ENCODE measurements at places on chromosomes 11 and 22.
A peak's percentile ranks its signal among the peaks of the same experiment; 100 is the strongest.

GRCh38 chr22:48650323-48651035, 1177.2 kb downstream of the BRD1 start:
- DNase-seq = no peak

DNA sequence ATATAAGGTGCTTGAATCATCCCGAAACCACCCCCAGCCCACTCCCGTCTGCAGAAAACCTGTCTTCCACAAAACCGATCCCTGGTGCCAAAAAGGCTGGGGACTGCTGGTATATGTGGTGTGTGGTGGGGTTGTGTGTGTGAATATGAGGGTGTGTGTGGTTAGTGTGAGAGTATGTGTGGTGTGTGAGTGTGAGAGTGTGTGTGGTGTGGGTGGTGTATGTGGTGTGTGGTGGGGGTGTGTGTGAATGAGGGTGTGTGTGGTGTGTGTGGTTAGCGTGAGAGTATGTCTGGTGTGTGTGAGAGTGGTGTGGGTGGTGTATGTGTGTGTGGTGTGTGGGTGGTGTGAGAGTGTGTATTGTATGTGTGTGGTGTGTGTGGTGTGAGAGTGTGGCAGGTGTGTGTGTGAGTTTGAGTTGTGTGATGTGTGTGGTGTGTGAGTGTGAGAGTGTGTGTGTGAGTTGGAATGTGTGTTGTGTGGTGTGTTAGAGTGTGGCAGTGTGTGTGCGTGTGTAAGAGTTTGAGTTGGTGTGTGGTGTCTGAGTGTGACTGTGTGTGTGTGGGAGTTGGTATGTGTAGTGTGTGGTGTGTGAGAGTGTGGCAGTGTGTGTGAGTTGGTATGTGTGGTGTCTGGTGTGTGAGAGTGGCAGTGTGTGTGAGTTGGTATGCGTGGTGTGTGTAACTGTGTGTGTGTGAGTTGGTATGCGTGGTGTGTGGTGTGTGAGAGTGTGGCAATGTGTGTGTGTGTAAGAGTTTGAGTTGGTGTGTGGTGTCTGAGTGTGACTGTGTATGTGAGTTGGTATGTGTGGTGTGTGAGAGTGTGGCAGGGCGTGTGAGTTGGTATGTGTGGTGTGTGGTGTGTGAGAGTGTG, 6.5 kb downstream of the UPK3A start:
- no peak for DNase-seq

- DNase-seq = no peak
These were observed 2.7 kb downstream of the NEAT1 start for GRCh38 chr11:65425105-65425970.

DNA sequence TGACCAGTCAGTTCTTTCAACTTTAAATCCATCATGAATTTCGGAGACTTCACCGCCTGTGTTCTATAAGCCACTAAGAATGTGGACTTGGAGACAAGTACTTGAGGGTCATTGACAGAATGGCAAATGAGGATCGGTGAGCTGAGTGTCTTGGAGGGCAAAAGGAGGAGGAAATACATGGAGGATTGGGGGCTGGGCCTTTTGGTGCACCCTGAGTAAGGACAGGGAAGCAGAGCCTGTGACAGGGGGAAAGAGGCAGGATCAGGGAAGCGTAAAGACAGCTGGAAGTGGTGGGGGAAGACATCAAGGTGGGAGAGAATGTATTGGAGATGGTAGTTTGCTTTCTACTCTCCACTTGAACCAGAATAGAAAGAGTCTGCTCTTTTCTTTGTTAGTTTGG, 70.4 kb upstream of the MTMR2 start:
- no peak for DNase-seq

- peak; percentile 89 for DNase-seq
These were observed 5.4 kb downstream of the TRABD start for GRCh38 chr22:50190941-50191741.

DNA sequence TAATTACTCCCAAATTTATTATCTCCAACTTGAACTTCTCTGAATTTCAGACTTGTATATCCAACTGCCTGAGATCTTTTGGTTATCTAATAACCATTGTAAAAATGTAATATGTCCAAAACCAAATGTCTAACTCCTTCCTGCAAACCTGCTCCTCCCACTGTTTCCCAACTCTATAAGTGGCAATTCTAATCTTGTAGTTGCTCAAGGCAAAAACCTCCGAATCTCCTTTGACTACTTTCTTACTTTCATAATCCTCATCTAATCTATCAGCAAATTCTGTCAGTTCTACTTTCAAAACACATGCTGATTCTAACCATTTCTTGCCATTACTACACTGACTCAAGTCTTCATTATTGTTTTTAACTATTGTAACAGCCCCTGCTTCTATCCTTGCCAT, 55.7 kb downstream of the FAM168A start:
- no peak for DNase-seq

DNA sequence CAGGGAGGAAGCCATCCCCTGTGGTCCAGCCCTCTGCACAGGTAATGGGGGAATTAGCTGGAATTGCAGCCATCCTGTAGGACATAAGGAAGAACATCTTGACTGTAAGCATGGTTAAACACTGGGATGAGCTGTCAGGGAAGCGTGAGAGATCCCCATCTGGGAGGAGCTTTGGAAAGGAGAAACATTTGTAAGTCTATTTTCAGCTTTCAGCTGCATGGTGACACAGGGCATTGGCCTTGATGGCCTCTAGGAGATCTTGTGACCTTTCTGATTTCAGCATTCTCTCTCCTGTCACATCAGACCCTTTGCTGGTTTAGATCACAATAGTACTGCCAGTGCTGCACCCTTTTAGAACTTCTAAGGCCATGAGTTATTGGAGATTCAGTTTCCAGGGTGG, 47.1 kb downstream of the BCR start:
- DNase-seq = no peak

DNA sequence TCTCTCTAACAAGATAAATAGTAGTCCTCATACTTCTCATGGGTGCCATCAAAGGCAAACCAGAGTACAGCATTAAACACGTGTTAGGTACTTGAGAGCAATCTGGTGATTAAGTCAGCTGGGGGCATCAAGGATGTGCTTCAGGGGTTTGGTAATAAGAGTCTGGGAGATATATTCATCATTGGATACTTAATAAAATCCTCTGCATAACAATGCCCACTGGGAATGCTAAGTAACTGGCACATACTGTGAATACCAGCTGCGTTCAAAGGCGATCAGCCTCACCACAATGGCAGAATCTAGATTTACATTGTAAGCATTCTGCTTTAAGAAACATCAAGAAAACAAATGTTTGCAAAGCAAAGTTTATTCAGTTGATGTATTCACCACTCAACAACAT, 268.6 kb upstream of the PITPNB start:
- no peak for DNase-seq

DNA sequence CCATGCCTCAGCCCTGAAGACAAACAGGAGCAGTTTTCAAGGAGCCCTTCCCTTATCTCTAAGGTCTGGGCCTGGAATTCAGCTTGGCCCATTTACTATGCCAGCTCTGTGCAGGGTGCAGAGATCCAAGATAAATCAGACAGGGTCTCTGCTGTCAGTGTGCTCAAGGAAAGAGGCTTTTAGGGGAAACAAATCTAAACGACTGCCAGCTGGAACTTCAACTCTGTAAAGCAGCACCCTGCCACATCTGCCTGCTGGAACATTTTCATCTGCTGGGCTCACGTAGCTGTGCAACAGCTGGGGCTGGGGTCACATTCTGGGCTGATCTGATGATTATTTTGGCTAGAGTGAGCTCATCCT, 19.8 kb upstream of the EHF start:
- DNase-seq = no peak

DNA sequence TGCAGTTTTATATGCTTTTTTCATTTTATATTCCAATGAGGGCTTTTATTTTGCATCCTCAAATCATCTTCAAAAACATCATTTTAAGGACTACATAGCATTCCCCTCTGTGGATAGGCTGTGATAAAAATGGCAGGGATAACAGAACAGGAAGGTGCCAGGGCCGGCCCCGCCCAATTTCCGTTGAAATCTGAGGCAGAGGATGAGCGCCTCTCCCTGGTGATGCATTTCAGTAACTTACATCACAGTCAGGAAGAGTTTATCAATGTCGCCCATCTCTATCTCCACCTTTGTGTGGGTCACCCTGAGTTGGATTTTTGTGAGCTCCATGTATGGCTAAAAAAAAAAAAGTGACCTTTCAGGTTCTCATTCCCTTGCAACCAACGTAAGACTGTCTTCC, 201.6 kb downstream of the DSCAML1 start:
- DNase-seq = no peak

DNA sequence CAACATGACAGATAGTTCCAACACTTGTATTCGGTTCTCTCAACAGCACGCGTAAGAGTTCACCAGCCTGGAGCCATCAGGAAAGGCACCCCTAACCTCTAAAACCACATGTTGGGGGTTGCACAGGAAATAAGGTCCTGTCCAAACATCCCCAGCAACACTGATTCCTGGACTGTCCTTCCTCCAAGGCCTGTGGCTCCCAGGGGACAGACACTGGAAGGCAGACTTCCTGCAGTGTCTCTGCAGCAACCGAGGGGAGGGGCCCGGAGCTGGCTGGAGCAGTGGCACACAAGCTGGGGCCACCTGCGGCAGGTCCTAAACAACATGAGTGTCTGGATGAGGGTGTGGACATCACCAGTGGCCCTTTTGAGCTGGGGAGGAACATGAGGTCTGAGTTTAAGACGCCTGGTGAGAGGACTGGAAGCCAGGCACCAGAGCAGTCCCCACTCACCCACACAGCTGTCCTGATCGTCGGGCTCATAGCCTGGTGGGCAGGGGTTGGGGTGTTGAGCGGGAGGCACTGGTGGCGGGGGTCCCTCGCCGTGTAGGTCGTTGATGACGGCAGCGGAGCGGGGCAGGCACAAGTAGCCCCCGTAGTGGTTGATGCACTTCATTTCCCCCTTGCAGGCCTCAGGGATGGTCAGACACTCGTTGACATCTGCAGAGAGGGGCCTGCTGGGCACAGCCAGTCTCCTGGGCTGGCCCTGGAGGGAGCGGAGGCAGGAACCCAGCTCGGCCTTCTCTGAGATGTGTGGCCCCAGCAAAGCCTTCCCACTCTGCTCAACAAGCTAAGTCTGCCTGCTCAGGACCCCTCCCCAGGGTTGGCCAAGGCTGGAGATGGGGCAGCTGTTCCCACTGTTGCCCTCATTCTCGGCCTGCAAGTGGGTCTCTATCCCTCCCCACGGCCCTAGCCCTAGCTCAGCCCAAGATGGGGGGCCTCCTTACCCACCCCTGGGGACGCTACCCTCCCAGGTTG, 1.6 kb downstream of the EFEMP2 start:
- DNase-seq = no peak

GRCh38 chr22:43634316-43634715, 177.8 kb downstream of the EFCAB6 start:
- DNase-seq = no peak

DNA sequence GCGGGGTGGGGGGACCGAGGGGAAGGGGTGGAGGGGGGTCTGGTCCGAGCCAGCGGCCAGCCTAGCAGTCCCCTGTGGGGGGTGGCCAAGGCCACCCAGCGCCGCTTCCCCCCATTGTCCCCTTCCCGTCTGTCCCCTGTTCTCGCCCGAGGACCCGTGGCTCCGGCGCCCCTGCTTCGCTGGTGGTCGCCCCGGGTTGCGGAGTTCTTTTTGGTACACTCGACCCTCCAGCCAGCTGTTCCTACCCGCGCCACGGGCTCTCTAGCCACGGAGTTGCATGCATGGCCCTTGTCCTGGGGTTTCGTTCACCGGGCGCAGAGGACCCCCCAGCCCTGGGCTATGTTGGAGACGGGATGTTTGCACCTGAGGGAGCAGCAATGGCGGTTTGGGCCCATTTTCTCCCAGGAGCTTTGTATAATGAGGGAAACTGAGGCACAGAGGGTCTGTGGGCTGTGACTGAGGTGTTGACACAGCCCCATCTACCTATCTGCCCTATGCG, 489 bp downstream of the RNF214 start:
- no peak for DNase-seq

DNA sequence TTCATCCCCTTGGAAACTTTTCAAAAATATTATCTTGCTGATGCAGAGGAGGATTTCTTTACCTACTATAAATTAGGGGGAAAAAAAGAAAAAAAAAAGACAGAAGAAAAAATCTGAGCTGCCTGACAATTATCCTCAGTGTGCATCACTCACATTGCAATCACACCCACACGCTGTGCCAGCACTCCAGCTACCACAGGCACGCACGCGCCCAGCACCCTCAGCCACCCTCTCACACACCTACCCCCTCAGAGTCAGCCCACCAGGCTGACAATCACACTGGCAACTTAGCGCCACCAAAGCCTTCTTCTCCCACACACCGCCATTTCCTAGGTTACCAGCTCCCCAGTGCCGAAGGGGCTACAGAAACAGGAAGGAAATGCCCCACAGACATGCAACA, 236.1 kb downstream of the KCNA4 start:
- DNase-seq = no peak

DNA sequence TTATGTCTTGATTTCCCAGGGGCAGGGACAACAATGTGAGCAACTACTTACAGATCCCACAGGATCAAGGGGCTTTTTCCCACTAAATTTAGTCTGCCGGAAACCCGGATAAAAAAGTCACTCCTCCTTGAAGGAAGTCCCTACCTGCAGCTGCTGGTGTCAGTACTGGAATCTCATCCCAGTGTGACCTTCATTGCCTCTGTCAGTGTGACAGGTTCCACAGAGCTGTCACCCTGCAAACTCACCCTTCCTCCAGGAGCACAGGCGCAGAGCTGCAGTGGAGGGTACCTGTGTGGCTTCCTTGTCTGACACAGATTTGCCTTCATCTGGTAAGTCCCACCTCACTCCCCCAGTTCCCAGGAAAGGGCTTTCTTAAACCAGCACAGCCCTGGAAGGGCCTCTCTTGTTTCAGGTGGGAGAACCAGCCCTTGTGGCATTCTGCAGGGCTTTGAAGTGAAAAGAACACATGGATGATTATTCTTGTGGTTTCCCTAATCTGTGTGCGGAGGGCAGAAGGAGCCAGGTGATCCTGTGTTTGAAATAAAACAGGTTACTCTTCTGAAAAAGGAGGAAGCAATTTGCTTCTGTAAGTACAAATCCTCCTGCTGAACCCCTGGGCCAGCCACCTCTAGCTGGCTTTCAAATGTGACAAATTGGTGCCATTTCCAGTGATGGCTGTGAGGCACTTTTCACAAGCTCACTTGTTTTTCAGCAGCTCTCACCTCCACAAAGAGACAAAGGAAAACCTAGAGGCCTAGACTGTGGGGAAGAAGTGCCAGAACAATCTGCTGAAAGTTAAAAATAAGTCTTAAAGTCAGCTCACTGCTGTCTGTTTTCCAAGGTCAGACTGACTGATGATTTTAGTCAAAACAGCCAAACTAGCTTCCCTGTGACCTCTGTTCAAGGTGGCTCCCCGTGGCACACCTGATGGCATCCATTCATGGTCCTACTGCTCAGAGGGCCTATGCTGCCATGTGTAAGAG, 9.2 kb upstream of the PRSS23 start:
- no peak for DNase-seq

DNA sequence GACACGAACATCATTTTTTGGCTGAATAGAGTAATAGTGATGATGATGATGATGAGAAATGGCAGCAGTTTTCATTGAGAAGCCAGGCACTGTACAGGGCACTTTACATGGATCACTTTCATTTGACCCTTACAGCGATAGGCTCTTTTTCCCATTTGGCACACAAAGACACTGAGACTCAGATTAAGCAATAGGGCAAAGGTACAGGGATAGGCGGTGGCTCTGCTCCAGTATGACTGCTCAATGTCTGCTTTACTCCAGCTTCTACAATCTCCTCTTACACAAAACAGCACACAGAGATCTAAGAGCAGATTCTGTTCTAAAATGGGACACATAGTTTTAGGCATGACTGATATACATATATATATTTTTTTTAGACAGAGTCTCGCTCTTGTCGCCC, 40.6 kb downstream of the MPPED2 start:
- DNase-seq = no peak

- DNase-seq = no peak
These were observed 632 bp downstream of the KRTAP5-2 start for GRCh38 chr11:1597331-1597993.
